ENCODE measurements at places on chromosomes 3 and 15.

DNA sequence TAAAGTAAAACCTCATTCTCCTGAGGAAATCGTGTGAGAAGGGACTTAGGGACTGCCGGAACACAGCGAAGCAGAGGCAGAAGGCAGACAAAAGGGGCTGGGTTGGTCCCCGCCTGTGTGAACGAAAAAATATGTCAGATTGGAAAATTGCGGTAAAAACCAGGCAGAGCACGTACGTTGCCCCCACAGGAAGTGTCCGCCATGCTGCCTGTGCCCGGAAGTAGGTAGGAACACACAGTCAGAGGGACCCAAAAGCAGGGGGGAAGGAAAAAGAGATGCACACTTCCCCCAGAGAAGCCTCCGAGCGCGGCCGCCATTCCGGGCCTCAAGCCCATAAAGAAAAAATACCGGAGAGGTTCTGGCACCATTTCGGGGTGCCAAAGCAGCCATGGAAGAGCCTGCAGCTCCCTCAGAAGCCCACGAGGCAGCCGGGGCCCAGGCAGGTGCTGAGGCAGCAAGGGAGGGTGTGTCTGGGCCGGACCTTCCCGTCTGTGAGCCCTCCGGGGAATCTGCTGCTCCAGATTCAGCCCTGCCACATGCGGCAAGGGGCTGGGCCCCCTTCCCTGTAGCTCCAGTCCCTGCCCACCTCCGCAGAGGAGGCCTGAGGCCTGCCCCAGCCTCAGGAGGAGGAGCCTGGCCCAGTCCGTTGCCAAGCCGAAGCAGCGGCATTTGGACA, at the start of gene MKRN3:
Gene MKRN3, plus strand, starts transcription at position 280 of the 676 bp plus-strand sequence. Its CDS starts 109 bp downstream, at position 389.
- peak; percentile 90 for DNase-seq

- no peak for DNase-seq
Measured at GRCh38 chr3:145422556-145422955, 738.4 kb downstream of the PLOD2 start.

- no peak for DNase-seq
Measured at GRCh38 chr3:30553641-30554316, 52.6 kb upstream of the TGFBR2 start.

- DNase-seq, result no peak
Measured at GRCh38 chr3:170734735-170735065, 135.3 kb downstream of the RPL22L1 start.

DNA sequence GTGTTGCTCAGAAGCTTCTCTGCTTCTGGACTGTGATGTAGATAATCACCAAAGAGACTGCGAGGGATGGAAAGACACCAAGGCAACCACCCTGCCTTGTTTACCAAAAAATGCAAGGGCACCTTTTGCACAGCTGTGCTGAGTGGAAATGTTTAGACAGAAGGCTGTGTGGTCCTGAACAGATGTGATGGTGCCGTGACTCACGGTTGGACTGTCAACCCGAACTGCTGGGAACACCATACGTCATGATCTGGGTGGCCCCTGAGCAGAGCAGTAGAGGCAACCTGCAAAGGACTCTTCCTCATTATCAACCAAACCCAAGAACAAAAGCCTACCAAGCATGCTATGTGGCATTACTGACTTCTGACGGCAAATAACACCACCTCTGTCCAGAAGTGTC, 61.3 kb upstream of the LPP start:
- no peak for DNase-seq

GRCh38 chr15:53836618-53837017, 77.2 kb upstream of the WDR72 start:
- DNase-seq, result no peak

GRCh38 chr3:59565125-59565524, 515.3 kb upstream of the CFAP20DC start:
- DNase-seq, result no peak

- no peak for DNase-seq
Measured at GRCh38 chr3:107959550-107960154, 131.2 kb downstream of the CD47 start.

DNA sequence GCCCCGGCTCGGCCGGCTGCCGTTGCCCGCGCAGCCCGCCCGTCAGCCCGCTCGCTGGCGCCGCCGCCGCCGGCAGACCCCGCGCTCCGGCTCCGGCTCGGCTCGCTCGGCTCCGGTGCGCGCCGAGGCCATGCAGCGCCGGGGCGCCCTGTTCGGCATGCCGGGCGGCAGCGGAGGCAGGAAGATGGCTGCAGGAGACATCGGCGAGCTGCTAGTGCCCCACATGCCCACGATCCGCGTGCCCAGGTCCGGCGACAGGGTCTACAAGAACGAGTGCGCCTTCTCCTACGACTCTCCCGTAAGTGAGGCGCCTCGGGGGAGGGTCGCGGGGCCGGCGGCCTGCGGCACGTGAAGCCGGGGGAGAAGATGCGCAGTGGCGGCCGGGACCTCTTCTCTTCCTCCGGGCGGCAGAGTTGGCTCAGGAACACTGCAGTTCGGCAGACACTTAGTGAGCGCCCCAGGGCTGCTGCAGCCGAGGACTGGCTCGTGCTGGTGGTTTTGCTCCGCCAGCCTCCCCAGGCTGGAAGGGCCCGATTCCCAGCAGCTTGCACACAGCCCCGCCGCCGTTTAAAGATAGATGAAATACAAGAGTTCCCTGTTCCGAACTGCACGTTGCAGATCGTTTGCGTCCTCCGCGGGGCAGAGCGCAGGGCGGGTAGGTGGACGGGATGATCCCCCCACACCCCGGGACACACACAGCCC, 407 bp downstream of the USP13 start:
- DNase-seq, result peak; percentile 71

DNA sequence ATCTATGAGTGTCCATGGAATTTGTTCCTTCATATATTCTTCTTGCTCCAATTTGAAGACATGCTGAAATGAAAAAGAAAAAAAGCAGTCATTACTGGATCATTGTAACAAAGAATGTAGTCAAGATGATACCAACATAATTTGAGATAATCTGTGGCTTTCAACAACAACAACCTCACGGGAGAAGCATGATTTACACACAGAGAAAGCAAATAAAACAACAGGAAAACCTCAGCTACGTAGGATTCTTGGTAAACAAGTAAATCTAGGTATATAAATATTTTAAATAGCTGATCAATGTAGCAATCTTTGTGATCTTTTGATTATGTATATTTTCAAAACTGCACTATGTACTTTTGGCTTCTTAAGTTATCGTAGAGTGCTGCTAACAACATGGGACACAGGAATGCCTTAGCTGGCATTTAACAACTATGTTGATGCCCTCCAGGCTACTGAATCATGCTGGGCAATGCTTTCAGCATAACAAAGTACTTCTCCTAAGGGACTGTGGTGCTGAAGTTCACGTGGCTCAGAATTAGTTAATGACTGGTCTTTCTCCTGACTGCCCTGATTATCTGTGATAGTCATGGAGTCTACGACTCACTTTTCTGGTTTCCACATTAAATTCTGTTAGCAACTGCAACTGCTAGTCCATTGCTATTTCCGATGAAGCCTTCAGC, 96.5 kb upstream of the MYO5C start:
- no peak for DNase-seq

- no peak for DNase-seq
Measured at GRCh38 chr15:92656089-92656488, 514 bp upstream of the FAM174B start.

DNA sequence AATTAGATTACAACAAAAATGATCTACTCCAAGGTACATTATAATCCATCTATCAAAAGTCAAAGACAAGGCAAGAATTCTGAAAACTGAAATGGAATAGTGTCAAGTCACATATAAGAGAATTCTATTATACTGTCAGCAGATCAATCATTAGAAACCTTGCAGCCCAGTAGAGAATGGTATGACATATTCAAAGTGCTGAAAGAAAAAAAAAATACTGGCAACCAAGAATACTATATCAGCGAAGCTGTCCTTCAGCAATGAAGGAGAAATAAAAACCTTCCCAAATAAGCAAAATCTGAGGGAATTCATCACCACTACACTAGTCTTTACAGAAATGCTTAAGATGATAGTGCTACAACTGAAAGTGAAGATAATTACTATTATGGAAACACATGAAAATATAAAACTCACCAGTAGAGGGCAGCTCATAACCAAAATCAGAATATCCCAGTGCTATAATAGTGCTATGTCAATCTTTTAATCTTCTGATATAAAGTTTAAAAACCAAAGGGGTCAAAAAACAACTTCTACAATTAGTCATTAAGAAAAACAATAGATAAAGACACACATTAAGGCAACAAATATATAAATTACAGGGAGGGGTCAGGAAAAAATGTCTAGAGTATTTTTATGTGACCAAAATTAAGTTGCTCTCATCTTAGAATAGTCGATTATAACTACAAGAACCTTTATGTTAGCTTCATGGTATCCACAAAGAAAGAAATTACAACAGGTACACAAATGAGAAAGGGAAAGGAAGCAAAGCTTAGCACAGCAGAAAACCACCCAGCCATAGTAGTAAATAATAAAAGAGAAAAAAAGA, 190.7 kb upstream of the CNTN6 start:
- DNase-seq, result no peak

- DNase-seq, result no peak
Measured at GRCh38 chr3:30775040-30775439, 119.4 kb downstream of the GADL1 start.

- no peak for DNase-seq
Measured at GRCh38 chr3:72408983-72409779, 439.1 kb downstream of the SHQ1 start.

DNA sequence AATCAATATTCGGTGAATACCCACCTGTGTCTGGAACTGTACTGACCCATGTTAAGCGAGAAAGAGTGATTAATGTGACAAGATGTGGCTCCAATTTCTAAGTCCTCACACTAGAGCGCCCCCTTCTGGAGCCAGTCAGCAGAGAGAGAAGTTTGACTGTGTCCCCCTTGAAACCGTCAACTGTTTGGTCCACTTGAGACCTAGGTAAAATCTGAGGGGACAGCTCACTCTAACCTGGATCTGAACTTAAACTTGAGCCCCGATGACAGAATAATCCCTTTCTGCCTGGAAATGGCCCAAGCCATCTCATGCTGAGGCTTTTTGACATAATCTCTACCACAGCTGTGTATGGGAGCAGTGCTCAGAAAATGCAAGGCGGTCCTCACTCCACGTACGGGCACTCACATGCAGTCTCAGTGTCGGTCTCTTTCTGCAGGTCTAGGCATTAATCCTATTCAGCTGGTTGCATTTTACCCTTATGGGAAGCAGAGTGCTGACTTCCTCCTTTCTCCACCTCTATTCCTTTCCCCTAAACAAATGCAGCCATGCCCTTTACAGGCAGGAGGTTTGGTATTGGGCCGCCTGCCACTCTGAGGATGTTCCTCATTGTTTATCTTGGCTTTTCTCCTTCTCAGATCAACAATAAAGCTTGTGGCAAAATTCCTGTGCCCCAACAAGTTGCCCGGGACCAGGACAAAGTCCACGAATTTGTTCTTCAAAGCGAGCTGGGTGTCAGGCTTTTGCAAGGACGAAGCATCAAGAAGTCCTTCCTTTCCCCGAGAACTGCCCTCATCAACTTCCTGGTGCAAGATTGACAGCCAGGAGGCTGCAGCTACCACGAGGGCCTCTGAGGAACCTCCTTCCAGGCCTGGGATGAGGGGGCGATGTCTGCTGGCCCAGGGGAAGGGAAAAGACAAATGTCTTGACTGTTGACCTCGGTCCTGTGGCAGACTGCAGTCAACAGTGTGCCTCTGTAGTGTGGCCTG, 47.5 kb upstream of the LIMD1 start:
- DNase-seq, result peak; percentile 97

GRCh38 chr3:26515351-26515750, 107.2 kb upstream of the LRRC3B start:
- DNase-seq, result no peak

- DNase-seq, result no peak
Measured at GRCh38 chr15:71357321-71357732, 242.1 kb downstream of the THSD4 start.

DNA sequence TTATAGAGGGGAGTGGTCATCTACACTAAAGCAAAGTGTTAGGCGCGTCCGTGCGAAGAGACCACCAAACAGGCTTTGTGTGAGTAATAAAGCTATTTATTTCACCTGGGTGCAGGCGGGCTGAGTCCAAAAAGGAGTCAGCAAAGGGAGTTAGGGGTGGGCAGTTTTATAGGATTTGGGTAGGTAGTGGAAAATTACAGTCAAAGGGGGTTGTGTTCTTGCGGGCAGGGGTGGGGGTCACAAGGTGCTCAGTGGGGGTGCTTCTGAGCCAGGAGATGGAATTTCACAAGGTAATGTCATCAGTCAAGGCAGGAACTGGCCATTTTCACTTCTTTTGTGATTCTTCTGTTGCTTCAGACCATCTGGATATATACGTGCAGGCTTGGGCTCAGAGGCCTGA, 47.1 kb downstream of the OIP5 start:
- no peak for DNase-seq

DNA sequence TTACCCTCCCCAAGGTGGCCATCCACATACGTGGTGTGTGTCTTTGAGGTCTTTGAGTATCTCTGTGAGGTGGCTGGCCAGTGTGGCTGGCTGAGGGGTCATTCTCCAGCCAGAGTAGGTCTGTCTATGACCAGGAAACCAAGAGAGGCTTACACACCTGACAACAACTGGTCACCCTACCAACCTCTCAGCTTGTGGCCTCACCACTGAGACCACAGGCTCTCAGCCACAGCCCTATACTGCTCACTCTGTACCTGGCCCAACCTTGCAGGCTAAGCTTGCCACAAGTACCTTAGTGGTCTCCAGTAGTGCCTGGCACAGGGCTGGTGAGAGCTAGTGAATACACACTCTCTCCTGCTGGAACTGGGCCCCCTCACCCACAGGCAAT, 5.1 kb downstream of the HEMK1 start:
- no peak for DNase-seq

- no peak for DNase-seq
Measured at GRCh38 chr15:43118829-43119228, 13.0 kb upstream of the UBR1 start.

DNA sequence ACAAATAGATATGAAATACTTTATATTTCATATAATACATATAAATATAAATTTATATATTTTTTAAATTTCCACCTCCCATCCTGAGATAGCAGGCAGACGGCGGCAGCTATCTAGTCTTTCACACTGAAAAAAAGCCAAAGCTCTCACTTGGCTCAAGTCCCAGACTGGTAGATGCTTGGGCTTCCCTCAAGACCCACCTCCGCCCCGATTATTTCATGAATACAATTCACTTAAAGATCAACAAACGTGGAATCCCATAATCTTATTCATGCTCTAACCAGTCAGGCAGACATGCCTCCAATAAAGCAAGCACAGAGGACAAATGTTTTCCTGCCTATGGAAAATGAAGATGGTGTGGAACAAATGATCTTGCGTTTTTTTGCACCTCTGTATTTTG, 275.9 kb upstream of the NR2F2 start:
- DNase-seq, result no peak

- no peak for DNase-seq
Measured at GRCh38 chr15:100259266-100259665, 82.5 kb downstream of the ADAMTS17 start.

DNA sequence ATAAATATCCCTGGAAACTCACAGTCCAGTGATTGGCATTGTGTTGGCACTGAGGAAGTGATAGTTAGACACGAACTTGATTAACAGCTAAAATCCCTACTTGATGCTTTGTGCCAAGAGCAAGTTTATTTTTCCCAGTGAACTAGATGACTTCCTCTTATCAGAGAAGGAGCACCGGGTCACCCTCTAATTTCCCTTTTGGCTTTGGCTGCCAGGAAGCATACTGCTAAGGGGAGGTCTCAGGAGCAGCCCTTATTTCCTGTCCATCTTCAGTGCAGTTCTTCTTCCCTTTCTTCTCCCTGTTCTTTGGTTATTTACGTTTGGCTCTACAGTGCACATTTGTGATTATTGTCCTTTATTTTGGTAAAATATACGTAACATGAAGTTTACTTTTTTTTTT, 13.0 kb downstream of the FBLN2 start:
- DNase-seq, result no peak

GRCh38 chr3:60095516-60095915, 1045.7 kb upstream of the CFAP20DC start:
- DNase-seq, result no peak

- no peak for DNase-seq
Measured at GRCh38 chr3:54647721-54648120, 280.1 kb downstream of the LRTM1 start.
